NCI-H187 treated with DMSO at 0.1 percent for 48 hours (cell line): ENCODE measurements at places on chromosomes 12 and 14.

- DNase-seq: no peak
Observed at GRCh38 chr12:14885718-14886221, at the start of gene MGP. MGP (minus strand) TSS chr12:14885854; CDS start chr12:14885791, 63 bp downstream.

- no peak for DNase-seq
Observed at GRCh38 chr12:104494137-104494792, 37.5 kb downstream of the CHST11 start.

DNA sequence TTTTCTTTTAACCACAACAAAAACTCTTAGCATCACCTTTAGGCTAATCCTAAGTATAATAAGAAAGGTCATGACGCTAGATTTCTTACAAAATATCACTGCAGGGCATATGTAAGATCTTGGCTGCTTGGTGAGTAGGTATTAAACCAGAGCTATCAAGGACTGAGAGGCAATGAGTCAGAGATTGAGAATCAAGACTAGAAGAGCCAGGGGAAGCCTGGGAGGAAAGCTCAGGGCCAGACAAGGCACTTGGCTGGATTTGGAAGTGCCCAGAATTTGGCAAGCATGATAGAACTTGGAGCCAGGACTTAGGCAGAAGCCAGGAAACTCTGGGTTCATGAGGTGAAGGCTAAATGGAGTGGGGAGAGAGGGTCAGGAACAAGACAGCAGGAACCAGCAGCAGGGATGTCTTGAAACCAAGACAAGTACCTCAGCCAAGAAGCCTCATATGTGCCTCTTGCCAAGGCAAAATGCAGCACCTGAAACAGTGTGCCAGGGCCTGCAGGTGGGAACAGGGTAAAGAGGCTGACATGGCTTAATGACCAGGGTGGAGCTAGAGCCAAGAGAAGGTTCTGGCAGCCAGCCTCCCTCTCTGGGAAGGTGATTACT is 49.9 kb downstream of the PTHLH start:
- DNase-seq: no peak

DNA sequence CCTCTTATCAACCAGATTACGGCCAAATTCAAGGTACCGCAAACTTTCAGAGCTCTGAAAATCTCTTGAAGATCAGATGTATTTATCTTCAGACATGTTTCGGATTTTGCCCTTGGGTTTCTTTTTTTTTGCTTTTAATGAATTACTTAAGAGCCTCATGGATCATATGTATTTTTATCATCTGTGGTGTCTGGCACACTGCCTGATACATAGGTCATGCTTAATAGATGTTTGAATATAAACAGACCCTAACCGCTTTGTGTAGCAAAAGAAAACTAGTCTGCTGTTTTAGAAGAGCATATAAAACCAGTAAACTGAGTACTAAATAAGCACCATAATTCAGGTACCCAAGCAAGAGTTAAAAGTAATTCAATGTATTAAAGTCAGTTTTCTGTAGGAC is 20.1 kb upstream of the TBK1 start:
- DNase-seq: no peak

DNA sequence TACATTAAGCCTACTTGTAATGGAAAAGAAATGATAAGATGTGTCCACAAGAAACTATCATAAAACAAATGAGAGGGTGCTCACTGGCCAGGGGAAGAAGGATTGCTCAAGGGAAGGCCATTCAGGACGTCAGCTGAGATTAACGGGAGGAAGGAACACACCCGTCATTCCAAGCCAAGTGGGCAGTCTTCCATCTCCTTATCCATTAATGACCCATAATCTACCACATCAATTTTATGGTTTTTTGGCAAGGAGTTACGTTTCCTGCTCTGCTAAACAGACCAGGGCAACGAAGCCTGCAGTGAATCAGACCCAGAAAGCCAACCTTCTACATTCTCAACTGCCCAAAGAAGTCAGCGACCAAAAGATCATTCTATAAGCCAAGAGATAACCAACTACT is 25.1 kb downstream of the PRKAB1 start:
- no peak for DNase-seq

- DNase-seq: no peak
Observed at GRCh38 chr14:68285421-68286179, 466.0 kb downstream of the RAD51B start.

GRCh38 chr12:99609455-99610181 is 37.9 kb upstream of the GARIN6 start:
- DNase-seq: no peak

- DNase-seq: no peak
Observed at GRCh38 chr12:19904819-19905218, 463.5 kb upstream of the PDE3A start.

- no peak for DNase-seq
Observed at GRCh38 chr12:116583129-116583694, 24.0 kb downstream of the MAP1LC3B2 start.

DNA sequence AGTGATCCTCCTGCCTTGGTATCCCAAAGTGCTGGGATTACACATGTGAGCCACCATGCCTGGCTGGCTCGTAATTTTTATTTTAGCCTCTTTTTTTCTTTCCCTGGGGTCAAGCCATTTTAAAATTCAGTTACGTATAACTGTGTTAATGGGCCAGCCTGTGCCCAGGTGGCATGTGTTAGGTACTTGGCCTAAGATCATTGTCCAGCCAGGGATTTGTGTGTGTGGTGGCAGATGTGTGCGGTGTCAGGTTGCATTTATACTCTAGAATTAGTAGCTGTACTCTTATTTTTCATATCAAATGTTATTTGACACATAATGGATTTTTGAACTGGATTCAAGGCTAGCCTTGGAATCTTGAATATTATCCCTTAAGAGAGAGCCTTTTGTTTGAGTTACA is 69.3 kb downstream of the FBXO34 start:
- no peak for DNase-seq

- DNase-seq: no peak
Observed at GRCh38 chr12:75954749-75955148, 76.8 kb downstream of the PHLDA1 start.

DNA sequence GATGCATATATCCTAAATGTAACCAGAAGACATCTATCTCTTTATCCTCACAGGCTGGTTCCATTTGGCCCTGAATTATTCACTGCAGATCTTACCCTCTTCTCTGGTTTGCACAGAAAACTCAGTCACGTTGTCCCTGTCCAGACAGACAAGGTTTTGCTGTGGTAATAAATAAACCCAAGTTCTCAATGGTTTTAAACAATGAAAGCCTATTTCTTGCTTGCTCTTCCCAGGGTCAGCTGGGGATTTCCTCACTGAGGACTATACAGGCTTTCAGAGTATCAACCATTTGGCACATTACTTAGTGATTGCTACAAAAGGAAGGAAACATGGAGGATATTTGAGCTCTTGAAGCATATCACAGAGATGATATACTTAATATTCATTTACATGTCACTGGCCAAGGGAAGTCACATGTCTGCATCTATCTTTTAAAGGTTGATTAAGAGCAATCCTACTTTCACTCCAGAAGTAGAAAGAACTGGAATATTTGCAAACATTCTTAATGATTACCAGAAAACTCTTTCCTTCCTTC is 24.4 kb upstream of the E2F7 start:
- no peak for DNase-seq

GRCh38 chr12:113796066-113796827 is 169.9 kb downstream of the RBM19 start:
- DNase-seq: no peak

DNA sequence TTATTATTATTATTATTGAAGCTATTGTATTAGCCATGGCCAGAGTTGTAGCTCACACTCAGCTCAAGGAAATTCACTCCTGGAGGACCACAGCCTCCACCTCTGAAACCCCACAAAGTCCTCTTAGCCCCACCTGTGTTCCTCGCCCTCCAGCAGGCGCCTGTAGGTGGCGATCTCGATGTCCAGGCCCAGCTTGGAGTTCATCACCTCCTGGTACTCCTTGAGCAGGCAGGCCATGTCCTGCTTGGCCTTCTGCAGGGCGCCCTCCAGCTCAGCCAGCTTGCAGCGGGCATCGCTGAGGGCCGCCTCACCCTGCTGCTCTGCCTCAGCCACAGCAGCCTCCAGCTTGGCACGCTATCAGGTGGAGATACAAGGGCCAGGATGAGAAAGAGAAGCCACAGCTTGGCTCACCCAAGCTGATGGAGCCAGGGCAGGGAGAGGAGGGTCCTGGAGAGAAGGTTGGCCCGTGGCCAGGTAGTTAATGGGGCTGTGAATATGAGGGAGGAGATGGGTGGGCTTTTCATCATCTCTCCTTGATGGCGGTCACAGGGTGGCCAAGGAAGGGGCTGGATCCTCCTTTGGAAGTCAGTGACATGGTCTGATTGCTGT is 5.1 kb downstream of the KRT85 start:
- DNase-seq: no peak

DNA sequence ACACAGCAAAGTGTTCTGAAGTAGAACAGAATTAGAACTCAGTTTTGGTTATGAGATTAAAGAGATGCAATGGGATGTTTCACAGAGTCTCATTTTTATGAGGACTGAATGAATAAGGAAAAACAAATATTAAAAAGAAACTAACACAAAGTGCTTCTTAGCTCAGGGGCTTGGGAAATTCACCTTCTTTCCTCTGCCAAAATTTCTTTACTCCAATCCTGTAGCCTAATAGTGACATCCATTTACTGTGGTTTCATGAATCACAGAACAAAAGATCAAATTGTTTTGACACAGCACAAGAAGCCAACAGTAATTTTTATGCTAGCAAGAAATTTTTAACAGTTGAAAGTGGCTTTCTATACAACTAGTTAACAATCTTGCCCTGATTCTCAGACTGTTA is 37.7 kb downstream of the AREL1 start:
- no peak for DNase-seq

DNA sequence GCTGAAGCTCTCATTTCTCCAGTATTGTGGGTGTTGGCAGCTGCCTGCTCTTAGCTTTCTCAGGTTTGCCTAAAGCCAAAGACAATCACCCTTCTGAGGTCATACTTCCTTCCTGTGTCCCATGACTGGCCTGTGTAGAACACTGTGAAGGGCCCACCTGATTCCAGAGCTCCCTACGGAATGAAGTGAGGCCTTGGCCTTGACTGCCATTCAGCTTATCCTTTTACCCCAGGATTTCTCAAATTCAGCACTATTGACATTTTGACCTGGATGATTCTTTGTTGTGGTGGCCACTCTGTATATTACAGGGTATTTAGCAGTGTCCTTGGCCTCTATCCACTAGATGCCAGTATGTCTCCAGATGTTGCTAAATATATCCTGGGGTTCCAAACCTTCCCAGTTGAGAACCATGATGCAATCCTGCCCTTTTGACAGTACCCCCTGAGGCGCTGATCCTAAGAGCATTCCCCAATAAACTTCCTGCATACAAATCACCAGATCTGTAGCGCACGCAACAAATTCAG is 112.3 kb upstream of the KRR1 start:
- DNase-seq: no peak

DNA sequence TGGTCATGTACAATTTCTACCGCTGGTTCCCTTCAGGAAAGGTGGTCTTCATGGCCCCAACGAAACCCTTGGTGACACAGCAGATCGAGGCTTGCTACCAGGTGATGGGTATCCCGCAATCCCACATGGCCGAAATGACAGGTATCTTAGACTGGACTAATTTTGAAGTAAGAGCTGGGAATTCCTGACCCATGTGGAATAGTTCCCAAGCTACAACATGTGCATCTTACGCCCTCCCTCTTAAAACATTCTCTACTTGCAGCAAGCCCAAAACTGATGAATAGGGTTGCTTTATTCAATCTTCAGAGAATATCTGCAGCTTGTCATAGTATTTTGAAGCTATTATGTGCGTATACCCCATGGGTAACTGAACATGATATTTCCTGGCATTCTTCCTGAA is 669 bp downstream of the FANCM start:
- DNase-seq: no peak

GRCh38 chr12:58596381-58596780 is 323.9 kb downstream of the LRIG3 start:
- DNase-seq: no peak

- DNase-seq: no peak
Observed at GRCh38 chr12:92581604-92582003, 121.2 kb upstream of the PLEKHG7 start.

DNA sequence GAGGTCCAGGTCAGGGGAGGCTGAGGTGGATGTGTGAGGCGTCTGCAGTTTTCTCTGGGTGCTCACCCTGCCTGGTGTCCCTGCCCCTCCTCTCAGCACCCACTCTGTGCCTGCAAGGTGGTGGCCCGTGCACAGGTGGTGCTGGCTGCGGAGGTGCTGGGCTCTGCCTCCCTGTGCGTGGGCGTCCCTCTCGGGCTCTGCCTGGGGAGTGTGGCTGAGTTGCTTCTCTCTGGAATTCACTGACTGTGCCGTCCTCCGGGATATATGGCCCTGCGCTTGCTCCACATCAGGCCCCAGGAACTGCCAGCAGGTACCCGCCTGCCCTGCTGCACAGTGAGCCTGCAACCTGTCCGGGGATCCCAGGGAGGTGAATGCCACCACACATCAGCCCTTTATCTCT is 379.1 kb downstream of the TMEM121 start:
- DNase-seq: no peak

- DNase-seq: no peak
Observed at GRCh38 chr12:76804435-76804976, 40.6 kb downstream of the ZDHHC17 start.

DNA sequence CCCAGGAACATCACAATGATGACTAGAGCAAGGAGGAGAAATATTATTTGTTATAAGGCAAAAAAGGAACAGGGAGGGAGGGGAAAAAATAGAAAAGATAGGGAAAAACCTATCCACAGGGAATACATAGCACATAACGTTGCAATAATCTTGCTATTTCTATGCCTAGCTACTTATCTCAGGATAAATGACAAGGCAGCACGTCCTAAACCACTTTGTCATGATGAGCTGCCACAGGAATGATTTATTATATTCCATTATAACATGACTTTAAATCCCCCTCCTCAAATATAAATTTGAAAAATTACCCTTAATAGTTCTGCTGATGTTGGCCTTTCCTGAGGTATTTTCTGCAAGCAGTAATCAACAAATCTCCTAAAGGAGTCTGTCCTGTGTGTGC is 76.7 kb downstream of the PEBP1 start:
- DNase-seq: no peak

DNA sequence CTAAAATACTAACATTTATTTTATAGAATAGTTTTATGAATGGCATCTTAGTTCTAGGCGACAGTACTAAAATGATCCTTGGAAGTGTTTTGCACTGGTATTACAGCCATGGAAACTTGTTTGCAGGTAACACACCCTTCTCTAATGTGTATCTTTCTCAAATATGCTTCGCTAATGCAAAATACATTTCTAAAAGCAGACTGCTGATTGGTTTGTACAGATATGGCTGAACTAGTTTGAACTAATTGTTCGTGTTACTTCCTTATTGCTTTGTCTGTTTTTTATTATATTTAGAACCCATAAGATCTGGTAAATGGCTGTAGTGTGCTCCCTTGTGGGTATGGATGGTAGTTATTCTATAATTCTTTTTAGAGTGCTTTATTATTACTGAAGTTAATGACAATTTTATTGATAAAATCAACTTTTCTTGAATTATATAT is 53.0 kb downstream of the ATF7IP start:
- DNase-seq: no peak

DNA sequence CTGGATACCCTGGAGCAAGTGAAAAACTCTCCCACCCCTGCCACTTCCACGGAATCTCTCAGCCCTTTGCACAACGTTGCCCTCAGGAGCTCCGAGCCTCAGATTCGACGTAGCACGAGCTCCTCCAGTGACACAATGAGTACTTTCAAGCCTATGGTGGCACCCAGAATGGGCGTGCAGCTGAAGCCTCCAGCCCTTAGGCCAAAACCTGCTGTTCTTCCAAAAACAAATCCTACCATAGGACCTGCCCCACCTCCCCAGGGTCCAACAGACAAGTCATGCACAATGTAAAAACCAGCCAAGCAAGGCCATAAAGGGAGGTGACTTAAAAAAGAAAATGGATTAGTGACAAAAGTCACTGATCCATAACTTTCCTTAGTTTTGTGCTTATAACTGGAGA is 79.7 kb downstream of the KICS2 start:
- DNase-seq: no peak
